ENCODE measurements at places on chromosomes 11 and 22.
A peak's percentile ranks its signal among the peaks of the same experiment; 100 is the strongest.

DNA sequence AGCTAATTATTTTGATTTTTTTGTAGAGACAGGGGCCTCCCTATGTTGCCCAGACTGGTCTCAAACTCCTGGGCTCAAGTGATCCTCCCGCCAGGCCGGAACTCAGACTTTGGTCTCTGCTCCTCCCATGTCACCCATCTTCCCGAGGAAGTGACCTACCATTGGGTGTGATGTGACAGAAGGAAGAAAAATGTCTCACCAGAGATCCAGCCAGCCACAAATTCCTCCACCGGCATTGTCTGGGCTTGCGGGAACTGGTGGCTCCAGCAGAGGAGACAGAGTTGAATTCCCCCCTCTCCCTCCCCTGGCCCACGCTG lies 772 bp downstream of the SLC25A45 start:
- no peak for DNase-seq

GRCh38 chr11:2795491-2795991 lies 90.0 kb downstream of the CDKN1C start:
- no peak for DNase-seq

DNA sequence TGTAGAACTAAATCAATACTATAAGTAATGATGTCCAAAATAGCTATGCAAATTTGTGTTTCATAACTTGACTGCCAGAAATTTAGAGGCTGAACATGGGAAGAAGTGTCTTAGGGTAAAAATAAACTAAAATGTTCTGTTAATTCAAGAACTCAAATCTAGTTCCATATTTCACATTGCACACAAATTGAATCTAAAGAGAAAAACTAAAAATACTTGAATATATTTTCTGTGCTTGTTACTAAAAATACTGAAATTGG lies 43.5 kb downstream of the FANCF start:
- DNase-seq, result no peak

GRCh38 chr11:92859156-92859690 lies 110.2 kb upstream of the MTNR1B start:
- no peak for DNase-seq

GRCh38 chr11:85115798-85116197 lies 511.3 kb downstream of the DLG2 start:
- DNase-seq, result no peak

DNA sequence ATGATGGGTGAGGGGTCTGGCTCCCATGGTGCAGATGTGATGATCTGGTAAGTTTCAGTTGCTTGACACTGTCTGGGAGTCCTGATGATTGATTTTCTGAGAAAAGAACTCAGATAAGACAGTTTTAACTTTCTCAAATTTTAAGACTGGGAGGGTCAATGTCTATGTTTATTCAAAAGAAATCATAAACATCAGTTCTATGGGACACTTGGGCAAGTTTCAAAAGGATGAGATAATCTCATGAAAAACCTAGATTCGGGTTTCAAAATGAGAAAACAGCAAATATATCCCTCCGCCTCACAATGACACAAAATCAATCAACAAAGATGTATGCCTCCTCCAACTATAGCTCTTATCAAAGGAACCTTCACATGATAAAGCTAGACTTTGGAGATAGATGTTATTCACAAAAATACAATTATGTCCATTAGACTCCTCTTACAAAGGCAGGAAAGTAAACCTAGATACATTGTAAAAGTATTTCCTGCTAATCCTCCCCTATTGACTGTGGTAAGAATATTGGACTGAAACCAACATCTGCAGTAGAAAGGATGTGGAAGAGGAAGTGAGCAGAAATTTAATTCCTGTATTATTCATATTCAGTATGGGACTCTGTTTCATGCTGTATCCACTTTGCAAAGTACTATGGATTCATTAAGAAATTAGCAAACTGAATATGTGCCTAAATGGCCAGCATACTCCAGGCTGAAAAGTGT lies 21.6 kb downstream of the SVIP start:
- no peak for DNase-seq

GRCh38 chr11:70112017-70112434 lies 33.9 kb downstream of the ANO1 start:
- no peak for DNase-seq

DNA sequence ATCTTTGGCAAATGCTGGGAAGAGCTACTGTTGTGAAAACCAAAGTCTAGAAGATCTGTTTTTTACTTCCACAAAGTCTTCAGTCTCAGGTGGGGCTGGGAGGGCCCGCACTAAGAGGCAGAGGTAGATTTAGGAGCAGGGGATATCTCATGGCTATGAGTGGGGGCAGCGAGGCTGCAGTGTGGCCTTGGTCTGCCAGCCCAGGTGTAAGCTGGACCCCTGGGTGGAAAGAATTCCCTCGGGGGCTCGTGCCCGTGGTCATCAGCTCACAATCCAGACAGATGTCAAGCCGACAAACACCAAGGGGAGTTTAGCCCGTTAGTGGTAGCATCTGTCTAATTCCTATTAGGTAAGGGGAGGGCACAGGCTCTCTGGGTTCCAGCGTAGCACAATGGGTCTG lies 9.0 kb downstream of the PKNOX2 start:
- no peak for DNase-seq

DNA sequence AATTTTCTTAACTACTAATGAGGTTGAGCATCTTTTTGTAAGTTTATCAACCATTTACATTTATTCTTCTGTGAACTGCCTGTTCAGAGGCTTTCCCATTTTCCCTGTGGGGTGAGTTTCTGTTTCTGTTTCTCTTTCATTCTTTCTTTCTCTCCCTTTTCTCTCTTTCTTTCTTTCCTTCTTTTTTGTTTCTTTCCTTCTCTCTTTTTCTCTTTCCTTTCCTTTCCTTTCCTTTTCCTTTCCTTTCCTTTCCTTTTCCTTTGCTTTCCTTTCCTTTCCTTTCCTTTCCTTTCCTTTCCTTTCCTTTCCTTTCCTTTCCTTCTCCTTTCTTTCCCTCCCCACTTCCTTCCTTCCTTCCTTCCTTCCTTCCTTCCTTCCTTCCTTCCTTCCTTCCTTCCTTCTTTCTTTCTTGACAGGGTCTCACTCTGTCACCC lies 8.0 kb upstream of the ZBED5 start:
- no peak for DNase-seq

- no peak for DNase-seq
Observed at GRCh38 chr11:122584670-122585069, 70.9 kb upstream of the UBASH3B start.

DNA sequence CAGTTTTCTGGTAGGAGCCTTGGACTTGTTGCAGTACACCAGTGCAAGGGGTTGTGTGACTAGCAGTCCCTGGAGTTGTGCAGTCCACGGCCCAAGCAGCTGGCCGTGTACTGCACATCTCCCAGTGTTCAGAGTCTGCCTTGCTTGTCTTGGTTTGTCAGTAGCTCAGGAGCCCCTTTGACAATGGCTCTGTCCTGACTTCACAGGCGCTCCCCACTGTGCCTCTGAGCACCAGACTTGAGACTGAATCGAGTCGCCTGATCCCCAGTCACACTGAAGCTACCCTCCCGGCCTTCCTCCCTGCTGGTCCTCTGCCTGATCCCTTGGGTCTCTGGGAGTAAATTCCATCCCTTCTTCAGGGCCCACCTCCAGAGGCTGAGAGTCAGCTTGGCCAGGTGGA lies 19.4 kb downstream of the SYNGR1 start:
- DNase-seq, result no peak

- DNase-seq, result peak; percentile 47
Observed at GRCh38 chr11:66694732-66695207, 17.1 kb upstream of the RBM4B start.

- no peak for DNase-seq
Observed at GRCh38 chr11:72930008-72930407, 115.8 kb downstream of the ATG16L2 start.

DNA sequence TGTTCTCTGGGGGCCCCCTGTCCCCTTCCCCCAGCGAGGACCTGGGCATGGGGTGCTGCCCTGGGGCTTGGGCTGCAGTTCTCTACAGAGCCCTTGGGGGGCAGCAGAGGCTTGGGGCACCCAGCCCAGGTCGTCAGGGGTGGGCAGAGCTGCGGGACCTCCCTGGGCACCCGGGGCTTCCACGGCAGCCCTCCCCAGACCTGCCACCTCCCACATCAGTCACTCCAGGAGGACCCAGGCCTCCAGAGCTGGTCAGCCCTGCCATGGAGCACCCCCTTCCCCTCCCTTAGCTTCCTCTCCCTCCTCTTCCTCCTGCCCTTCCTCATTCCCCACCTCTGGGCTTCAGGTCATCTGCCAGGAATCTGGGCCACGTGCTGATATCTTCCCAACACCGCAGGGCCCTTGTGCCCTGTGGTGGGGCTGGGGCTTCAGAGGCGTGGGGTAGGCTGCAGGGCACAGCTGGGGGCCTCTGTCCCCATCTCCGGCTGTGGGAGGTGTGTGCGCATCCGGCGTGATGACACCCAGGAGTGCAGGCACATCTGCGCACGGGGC lies 5.8 kb downstream of the TSPAN4 start:
- no peak for DNase-seq

DNA sequence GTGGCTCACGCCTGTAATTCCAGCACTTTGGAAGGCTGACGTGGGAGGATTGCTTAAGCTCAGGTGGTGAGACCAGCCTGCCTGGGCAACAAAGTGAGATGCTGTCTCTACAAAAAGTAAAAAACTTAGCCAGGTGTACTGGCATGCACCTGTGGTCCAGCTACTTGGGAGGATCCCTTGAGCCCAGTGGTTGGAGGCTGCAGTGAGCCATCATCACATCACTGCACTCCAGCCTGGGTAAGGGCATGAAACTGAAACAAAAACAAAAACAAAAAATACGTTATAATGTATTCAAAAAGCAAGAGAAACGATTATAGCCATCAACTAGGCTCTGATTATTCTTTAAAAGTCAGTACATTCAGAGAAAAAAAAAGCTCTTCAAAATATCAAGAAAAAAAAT lies 62.5 kb downstream of the TCF20 start:
- DNase-seq, result no peak

DNA sequence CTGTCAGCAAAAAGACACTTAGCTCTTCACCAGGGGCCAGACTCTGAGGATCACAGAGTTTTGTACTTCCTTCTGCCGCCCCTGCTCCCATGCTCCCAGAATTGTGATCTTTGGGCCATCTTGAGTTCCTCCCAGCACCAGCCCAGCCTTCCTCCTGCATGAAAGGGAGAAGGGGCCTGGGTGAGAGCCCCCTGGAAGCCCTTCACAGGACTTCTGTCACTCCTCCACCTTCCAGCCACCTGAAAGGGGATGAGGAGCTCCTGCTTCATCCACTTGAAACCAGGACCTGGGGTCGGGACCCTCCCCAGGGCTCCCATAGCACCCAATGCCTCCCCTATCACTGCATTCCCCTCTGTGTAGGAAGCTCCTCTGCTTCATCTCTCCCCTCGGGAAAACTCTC lies 174.2 kb downstream of the BUD13 start:
- no peak for DNase-seq

DNA sequence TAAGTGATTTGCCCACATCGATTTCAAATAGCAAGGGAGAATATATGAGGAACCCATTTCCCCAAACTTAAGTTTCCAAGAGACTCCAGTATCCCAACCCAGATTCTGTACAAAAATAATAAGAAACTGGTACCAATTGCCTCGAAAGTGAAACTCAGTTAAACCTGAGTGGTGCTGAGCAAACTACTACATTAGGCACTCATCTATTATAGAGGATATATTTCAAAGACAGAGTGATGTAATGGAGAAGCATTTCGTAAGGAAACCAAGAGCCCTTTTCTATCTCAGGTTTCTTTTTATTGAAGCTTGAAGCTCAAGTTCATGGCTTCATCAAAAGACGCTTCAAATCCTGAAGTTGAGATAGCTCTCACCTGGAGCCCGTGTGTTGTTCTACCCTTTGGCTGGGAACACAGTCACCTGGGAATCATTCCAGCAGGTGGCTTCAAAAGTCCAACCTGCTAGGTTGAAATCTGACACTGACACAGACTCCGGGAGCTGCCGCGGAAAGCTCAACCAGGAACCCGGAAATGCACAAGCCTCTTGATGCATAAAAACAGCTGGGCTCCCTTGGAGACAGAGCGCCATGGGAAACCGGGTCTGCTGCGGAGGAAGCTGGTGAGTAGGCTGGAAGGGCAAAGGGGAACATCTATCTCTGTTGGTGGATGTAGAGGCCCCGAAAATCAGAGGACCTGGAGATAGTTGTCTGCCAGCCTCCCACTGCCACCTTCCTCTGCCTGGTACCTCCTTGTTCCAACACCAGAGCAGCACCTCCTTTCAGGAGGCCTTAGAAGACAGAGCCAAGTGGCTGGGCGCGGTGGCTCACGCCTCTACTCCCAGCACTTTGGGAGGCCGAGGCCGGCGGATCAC lies at the start of gene C11orf52:
TSS of gene C11orf52 (plus strand) at position 524 of the 867 bp plus-strand sequence. CDS start at position 584, 60 bp downstream.
- DNase-seq, result no peak

DNA sequence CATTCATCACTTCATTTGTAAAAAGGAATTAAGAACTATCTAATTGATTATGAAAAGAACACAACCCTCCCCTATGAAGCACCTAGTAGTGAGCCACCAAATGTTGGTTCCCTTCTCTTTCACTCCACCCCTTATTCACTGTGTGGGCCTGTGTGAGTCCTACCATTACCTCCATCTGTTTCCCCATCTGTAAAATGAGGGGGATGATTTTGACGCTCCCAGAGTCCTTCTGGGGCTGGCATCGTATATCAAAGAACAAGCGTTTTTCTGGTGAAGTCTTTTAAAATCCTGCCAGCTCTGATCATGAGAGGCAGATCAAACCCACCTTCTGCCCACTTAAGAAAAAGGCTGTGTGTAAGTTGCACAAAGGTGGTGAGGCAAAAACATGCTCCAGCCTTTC lies 96.6 kb upstream of the SEZ6L start:
- no peak for DNase-seq

DNA sequence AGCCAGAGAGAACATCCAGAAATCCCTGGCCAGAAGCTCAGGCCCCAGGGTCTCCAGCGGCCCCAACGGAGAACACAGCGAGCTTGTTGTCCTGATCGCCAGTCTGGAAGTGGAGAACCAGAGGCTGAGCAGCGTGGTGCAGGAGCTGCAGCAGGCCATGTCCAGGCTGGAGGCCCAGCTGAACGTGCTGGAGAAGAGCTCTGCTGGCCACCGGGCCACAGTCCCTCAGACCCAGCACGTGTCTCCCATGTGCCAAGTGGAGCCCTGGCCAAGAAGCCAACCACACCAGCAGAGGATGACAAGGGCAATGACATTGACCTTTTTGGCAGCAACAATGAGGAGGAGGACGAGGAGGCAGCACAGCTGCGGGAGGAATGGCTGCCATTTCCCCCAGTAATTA lies 20.6 kb upstream of the SCGB1D1 start:
- no peak for DNase-seq

DNA sequence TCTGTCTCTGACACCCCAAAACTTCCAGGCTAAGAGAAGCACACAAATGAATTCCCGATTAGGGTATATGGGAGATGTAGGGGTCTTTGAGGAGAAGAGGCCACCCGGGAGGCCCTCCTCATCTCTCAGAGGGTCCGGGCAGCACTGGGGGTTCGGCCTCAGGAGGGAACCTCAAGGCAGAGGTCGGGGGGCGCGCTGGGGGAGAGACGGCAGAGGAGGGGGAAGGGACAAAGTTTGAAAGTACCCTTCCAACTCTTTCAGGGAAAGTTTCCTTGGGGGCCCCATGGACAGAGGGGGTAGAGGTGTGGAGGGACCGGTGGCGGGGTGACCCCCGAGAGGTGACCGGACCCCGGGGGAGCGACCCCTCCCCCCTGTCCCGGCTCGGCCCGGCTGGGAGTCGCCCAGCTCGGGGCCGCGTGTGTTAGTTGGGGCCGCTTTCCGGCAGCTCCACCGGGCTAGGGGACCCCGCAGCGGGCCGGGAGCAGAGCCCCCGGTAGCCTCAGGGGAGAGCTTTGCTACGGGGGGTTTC lies 3.3 kb upstream of the GCAT start:
- DNase-seq, result no peak

GRCh38 chr11:112968941-112969713 lies 7.9 kb downstream of the NCAM1 start:
- no peak for DNase-seq
